ENCODE measurements at places on chromosomes 6 and 20.

GRCh38 chr6:74356391-74356790 lies 660.4 kb downstream of the CD109 start:
- DNase-seq, result no peak

GRCh38 chr6:88785478-88785877 lies 177.9 kb downstream of the RNGTT start:
- no peak for DNase-seq

DNA sequence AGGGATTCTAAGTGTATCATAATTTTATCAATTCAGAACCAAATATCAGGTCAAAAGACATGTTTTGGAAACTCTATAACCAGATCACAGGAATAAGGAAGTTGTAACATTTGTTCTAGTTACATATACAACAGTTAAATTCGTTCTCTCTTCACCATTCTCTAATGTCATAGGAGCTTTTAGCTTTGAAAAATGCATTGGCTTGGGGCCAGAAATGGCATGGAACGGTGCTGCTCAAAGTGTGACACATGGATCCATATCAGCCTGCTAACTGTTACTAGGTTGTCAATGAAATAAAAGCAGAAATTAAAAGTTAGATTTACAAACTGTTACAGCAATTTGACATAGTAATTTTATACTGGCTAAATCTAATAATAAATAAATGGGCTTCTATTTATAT lies 120.3 kb downstream of the LCA5 start:
- peak; percentile 6 for DNase-seq

- no peak for DNase-seq
Observed at GRCh38 chr6:127022302-127022701, 96.2 kb upstream of the RSPO3 start.

- DNase-seq, result peak; percentile 53
Observed at GRCh38 chr6:12962987-12963386, 246.4 kb downstream of the PHACTR1 start.

DNA sequence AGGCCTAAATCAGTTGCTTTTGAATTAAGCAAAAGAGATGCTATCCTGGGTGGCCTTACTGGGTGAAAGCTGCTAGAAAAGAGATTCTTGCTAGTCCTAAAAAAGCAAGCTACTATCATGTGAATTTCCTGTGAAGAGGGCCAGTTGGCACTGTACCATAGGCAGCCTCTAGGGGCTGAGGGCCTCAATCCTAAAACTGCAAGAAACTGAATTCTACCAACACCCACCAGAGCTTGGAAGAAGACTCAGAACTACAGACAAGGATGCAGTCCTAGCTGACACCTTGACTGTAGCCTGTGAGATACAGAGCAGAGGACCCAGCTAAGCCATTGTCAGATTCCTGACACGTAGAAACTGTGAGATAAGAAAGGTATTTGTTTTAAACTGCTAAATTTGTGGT lies 24.5 kb downstream of the CLIC5 start:
- DNase-seq, result peak; percentile 27

DNA sequence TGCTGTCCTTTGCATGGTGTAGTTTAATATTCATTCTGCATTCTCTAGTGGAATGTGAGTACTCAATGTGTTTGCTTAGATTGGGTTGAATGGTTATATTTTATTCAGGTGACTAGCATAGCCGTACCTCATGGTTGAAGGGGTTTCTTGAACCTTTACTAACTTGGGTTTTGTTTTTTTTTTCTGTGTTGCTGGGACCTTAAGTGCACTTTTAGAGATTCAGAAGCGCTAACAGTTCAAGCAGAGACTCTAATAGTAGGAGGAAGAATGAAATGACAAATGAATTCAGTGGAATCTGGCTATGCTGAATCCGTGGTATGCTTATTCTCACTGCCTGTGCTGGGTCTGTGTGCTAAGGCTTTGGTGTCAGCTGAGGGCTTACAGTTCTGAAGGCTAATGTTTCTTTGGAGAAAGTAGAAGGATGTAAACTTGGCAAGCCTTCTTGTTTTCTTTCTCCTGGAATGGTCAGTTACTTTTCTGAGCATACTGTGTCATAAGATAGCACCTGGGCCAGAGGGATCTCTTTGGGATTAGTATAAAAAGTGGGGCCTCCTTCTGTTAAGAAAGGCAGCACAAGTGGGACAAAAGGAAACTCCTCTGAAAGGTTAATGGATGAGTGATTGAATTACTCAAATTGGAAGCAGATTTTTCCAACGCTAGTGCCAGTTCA lies 28.7 kb downstream of the RNF144B start:
- no peak for DNase-seq

DNA sequence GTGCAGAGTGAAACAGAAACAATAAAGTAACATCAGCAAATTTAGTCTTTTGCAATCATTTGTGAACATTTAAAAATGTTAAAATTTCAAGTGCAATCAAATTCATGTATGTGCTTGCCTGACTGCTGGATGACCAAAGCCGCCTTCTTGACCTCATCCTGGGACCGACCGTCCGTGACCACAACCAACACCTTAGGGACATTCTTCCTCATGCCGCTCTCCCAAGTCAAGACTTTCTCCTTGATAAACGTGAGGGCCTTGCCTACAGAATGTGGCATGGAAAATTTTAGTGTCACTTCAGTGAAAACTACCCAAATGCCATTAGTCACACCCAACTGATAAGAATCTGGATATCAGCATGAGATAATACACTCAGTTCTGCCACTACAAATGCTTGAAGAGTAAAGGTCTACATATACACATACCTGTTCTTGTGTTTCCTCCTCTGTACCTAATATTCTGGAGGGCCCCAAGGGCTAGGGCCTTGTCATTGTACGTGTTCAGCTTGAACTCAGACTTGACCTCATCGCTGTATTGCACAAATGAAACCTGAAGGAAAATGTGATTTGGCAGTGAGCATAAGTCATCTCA lies 86.8 kb downstream of the COL12A1 start:
- DNase-seq, result no peak

DNA sequence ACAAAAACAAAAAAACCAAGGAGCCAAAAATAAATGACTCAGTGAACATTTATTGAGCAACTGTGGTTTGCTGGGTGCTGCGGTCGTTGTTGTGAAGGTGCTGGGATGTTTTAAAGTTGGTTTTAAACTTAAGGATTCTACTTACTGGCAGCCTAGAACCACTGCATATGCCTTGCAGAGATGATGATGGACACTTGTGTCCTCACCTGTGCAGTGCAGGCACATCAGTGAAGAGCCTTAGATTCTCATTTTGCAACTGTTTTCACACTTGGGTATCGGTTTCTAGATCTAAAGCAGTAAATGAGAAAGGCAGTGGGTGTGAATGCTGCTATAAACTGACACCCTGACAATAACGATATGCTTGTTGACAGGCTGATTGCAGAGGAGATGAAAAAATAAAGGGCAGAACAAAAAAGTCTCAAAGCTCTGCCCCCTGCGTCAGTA lies 68.8 kb downstream of the UTRN start:
- DNase-seq, result no peak

DNA sequence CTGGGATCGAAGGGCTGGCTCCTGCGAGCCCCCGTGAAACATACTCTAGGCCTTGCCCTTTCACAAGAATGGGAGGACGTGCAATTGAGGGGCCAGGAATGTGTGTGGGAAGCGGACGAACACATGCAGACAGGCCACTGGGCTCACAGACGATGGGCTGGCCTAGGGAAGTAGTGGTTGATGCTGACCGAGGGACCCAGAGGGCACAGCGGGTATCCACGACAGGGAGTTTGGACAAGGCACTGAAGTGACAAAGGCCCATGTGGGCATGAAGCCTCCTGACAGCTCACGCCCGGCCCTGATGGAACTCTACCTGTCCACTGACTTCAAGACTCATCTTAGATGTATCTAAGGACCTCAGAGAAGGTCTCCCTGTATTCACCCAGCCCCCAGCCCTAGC lies 52.2 kb downstream of the MYH7B start:
- DNase-seq, result no peak

GRCh38 chr6:24935366-24936152 lies at the start of gene RIPOR2:
TSS of gene RIPOR2 (minus strand) at chr6:24935960. CDS start at chr6:24935898, 62 bp downstream.
- peak; percentile 80 for DNase-seq

DNA sequence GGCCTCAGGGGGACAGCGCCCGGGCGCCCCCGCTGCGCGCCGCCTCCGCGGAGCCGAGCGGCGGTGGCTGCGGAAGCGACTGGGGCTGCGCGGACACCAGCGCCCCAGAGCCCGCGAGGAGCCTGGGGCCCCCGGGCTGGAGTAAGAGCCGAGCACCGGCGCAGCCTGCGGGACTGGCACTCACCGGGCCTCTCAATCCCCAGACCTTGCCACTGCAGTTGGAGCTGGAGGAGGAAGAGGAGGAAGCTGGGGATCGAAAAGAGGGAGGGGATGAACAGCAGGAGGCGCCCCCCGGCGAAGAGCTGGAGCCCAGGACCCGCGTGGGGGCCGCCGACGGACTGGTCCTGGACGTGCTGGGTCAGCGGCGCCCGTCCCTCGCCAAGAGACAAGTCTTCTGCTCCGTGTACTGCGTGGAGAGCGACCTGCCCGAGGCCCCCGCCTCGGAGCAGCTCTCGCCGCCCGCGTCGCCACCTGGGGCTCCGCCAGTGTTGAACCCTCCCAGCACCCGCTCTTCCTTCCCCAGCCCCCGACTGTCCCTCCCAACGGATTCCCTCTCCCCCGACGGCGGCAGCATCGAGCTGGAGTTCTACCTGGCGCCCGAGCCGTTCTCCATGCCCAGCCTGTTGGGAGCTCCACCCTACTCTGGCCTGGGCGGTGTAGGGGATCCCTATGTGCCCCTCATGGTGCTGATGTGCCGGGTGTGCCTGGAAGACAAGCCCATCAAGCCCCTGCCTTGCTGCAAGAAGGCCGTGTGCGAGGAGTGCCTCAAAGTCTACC lies 590 bp downstream of the RNF217 start:
- DNase-seq, result peak; percentile 63

DNA sequence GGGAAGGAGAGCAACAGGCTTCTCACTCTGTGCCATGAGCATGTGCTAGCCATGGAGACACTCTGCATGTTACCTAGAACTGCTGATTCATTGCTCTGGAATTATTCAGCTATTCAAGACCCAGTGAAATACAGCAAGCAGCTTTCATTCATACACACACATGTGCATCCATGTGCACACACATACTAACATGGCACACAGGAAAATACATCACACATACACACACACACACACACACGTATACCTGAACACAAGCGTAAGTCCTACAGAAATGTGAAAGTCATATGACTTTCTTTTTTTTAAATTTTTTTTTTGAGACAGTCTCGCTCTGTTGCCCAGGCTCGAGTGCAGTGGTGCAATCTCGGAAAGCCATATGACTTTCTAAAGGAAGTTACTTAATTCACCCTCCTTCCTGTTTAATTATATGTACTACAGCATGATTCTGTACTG lies 108.2 kb upstream of the NFATC2 start:
- DNase-seq, result peak; percentile 80
